Adrenal gland (tissue), 19 donors: ENCODE measurements at places on chromosomes 3 and 15. TPM values are rescaled to one million over a fixed set of nuclear protein-coding genes. Genes with fewer than 3 reads are reported as not detected.

The PLSCR5 gene
- total RNA-seq: not detected

The MBNL1 gene
- total RNA-seq: 137 TPM

- no peak overlapping the region for H3K27ac ChIP-seq
- DNase-seq: no peak
- H3K4me3 ChIP-seq: no peak overlapping the region
- H3K27me3 ChIP-seq: no peaks in the 10 kb centered on the region
Observed at GRCh38 chr3:217948-218347, 21.4 kb downstream of the CHL1 start.

GRCh38 chr3:70360979-70361760 is 48.7 kb upstream of the MDFIC2 start:
- H3K4me1 ChIP-seq: no peaks in the 10 kb centered on the region
- DNase-seq: no peak
- H3K27me3 ChIP-seq: no peaks in the 10 kb centered on the region
- no peak overlapping the region for H3K27ac ChIP-seq
- no peaks in the 10 kb centered on the region for H3K36me3 ChIP-seq

DNA sequence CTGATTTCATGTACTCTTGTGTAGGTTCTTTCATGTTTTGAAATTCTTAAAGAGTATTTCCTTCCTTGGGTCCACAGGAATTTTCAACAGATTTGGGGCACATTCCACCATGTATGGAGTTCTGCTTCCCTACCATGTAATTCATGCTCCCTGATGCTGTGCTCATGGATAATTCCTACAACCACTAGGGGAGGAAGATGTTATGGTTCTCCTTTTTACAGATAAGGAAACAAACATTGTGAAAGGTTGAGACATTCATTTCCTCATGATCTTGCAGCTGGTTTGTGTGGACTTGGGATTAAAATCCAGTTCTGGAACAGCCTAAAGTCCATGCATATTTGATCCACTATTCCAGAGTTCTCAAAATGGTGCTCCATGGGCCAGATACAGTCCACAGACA is 174.9 kb upstream of the FRMD4B start:
- no peaks in the 10 kb centered on the region for H3K36me3 ChIP-seq
- no peaks in the 10 kb centered on the region for H3K27me3 ChIP-seq
- no peak for DNase-seq
- H3K4me3 ChIP-seq: no peak overlapping the region
- H3K4me1 ChIP-seq: no peaks in the 10 kb centered on the region

- no peak overlapping the region for H3K4me3 ChIP-seq
- no peaks in the 10 kb centered on the region for H3K36me3 ChIP-seq
- H3K27ac ChIP-seq: no peak overlapping the region
- DNase-seq: no peak
- no peaks in the 10 kb centered on the region for H3K4me1 ChIP-seq
Observed at GRCh38 chr15:57947781-57948180, 117.7 kb downstream of the ALDH1A2 start.
